ENCODE measurements at places on chromosomes 3 and 15. TPM values are rescaled to one million over a fixed set of nuclear protein-coding genes. Genes with fewer than 3 reads are reported as not detected.

The TNNC1 gene
- 2.2 TPM for total RNA-seq

The GRAMD2A gene
- 8.0 TPM for total RNA-seq

The EDEM1 gene
- total RNA-seq, result 23.7 TPM

The CYP1A2 gene
- not detected for total RNA-seq

The INSYN1 gene
- total RNA-seq, result 2.0 TPM

The CHRNA5 gene
- total RNA-seq, result 25.2 TPM

The RAP2B gene
- total RNA-seq, result 24.2 TPM

DNA sequence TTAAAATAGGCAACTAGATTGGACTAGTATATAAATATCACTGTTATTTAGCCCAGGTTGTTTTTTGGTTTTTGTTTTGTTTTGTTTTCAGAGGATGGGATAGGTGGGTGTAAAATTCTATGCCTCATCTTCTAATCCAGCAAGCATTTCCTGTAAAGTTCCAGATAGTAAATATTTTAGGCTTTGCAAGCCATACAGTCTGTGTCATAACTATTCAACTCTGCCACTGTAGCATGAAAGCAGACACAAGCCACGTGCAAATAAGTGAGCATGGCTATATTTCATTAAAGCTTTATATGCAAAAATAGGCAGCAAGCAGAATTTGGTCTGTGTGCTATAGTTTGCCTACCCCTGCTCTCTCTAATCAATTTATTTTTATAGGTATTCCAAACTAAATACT, 657.3 kb upstream of the TGFBR2 start:
- no peaks in the 10 kb centered on the region for H3K4me1 ChIP-seq
- no peak overlapping the region for H3K4me3 ChIP-seq

- H3K27me3 ChIP-seq, result peaks cover 29% of the 10 kb centered on the region
- no peaks in the 10 kb centered on the region for H3K36me3 ChIP-seq
- no peak overlapping the region for H3K27ac ChIP-seq
- H3K4me1 ChIP-seq, result peaks cover 8% of the 10 kb centered on the region
Measured at GRCh38 chr3:10665592-10665991, 150.4 kb upstream of the SLC6A11 start.

DNA sequence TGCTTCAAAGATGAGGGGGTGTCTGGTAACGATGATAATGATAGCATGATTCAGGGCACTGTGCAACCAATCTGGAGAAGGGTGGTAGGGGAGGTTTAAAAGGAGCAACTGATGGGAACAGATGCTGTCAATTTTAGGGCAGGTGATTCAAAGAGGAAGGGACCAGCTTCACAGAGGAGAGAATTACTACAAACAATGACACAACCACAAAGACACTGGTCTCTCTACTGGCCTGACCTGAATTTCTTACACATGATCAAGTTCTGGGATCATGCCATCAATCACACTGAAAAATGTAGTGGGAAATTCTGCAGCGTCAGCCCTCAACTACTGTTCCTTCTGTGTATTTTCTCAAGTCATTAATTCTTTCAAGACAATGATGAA, 2.6 kb upstream of the CDV3 start:
- DNase-seq, result no peak
- no peaks in the 10 kb centered on the region for H3K27me3 ChIP-seq
- H3K4me1 ChIP-seq, result peaks cover 63% of the 10 kb centered on the region

- H3K27me3 ChIP-seq, result no peaks in the 10 kb centered on the region
- H3K36me3 ChIP-seq, result no peaks in the 10 kb centered on the region
- H3K4me3 ChIP-seq, result no peak overlapping the region
- no peak overlapping the region for H3K27ac ChIP-seq
- no peaks in the 10 kb centered on the region for H3K4me1 ChIP-seq
- DNase-seq, result no peak
Measured at GRCh38 chr3:2516762-2517441, 418.2 kb downstream of the CNTN4 start.

GRCh38 chr15:57305009-57305408, 71.3 kb upstream of the CGNL1 start:
- H3K27ac ChIP-seq, result no peak overlapping the region
- H3K4me1 ChIP-seq, result no peaks in the 10 kb centered on the region
- H3K36me3 ChIP-seq, result no peaks in the 10 kb centered on the region
- no peak overlapping the region for H3K4me3 ChIP-seq
- no peak for DNase-seq
- no peaks in the 10 kb centered on the region for H3K27me3 ChIP-seq

DNA sequence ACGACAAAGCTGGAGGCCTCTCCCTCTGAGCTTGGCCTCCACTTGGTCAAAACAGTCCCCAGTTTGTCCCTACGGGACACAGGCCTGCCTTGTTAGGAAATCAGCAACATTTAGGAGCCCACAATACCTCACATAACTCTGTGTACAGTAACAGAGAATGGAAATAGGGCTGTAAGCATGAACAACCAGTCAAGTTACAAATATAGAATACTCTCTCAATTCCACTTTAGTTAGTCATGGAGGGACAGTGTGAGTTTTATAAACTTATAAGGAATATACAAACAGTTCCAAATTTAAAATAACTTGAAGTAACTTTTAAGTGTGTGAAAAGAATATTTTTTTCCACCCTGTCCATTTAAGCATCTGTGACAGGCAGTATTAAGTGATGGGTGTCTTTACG, 129.4 kb downstream of the PGPEP1L start:
- peaks cover 18% of the 10 kb centered on the region for H3K4me1 ChIP-seq
- H3K4me3 ChIP-seq, result no peak overlapping the region
- DNase-seq, result no peak
- no peaks in the 10 kb centered on the region for H3K36me3 ChIP-seq

DNA sequence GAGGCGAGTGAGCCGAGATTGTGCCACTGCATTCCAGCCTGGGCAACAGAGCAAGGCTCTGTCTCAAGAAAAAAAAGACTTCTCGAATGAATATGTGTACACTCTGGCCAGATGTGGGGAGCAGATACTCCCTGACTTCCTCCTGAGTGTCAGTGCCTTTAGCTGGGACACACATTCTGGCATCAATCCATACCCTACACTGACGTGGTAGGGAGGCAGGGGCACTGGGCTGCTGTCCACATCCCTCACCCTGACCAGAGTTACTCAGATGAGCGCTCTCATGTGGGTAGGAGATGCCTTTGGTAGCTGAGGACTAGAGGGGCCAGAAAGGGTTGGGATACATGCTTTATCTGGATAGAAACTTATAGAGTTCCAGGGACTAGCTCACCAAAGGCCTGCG, 15.6 kb downstream of the LIMD1 start:
- H3K27ac ChIP-seq, result no peak overlapping the region
- H3K4me3 ChIP-seq, result no peak overlapping the region
- peaks cover 4% of the 10 kb centered on the region for H3K4me1 ChIP-seq
- H3K27me3 ChIP-seq, result no peaks in the 10 kb centered on the region
- 0 out of 2 replicates have a peak, but pooled peaks cover 4% of the 10 kb centered on the region for H3K36me3 ChIP-seq
- DNase-seq, result no peak

DNA sequence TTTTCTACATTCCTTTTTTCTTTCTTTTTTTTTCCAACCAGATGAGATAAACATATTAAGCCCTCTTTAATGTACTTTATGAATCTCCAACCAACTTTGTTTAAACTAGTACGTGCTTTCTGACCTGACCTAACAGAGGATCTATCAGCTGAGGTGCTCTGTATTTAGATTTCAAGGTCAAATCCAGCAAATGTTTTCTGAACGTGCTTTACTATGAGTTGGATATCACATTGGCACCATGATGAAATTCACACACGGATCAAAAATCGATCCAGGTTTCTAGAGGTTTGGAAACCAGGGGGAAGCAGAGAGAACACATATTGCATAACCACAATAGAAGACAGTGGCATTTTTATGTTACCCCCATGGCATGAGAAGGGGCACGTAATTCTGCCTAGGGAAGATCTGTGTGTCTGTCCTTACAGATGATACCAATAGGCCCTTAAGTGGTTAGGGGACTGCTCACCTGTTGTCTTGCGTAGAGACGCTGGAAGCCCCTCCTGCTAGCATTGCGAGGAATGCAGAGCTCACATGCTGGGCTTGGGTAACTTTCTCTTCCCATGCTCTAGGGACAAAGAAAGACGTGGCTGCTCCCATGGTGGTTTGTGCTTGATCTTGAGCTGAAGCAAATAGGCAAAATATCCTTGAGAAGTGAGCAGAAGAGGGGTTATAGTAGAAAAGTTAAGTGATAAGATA, 59.3 kb upstream of the ABHD10 start:
- H3K4me3 ChIP-seq, result no peak overlapping the region
- no peak for DNase-seq
- H3K27ac ChIP-seq, result peak overlapping the region; percentile 96
- H3K36me3 ChIP-seq, result peaks cover 44% of the 10 kb centered on the region
- no peaks in the 10 kb centered on the region for H3K27me3 ChIP-seq

DNA sequence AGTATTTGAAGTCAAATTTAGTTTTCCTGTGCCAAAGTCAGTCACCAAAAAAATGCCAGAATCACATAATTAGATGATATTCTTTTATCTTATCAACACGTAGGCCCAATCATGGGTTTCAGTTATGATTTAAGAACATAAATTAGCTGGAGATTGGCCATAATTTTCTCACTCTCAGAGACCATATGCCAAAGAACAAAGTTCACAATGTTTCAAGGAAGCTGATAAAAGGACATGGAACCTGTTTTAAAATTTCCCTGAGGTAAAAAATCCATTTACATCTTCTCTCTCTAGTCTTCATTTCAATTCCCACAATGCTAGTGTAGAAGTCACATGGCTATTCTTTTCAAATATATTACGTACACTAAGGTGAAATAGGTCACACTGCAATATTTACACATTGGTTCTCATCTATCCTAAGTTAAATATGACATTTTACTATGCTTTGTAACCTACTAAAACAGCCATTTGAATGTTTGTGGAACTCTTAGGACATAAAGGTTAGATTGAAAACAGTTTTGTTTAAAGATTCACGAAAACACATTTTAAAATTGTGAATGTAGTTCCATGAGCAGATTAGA, 42.7 kb upstream of the DCUN1D1 start:
- no peak overlapping the region for H3K4me3 ChIP-seq
- H3K4me1 ChIP-seq, result no peaks in the 10 kb centered on the region
- no peak overlapping the region for H3K27ac ChIP-seq
- DNase-seq, result no peak

DNA sequence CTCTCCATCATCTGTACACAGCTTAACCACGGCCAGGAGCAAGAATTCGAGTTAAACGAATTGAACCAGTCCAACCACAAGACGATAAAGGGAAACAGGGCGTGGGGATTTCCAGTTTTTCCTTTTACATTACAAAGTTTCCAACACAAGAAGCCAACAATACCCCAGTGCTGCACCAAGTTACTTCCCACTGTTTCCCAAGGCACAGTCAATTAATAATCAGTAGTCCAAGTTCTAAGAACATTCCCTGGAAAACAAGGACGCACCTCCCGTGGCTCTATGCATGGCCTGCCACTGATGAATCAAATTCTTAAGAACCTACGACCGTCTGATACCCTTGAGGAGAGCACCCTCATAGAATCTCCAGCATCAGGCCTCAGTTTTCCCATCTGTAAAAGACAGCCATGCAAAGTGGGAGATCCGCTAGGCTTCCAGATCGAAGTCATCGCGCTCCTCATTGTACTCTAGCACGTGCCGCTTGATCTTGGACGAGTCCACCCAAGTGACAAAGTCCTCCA, 774 bp downstream of the IMP3 start:
- DNase-seq, result no peak
- peak overlapping the region; percentile 97 for H3K27ac ChIP-seq
- H3K27me3 ChIP-seq, result no peaks in the 10 kb centered on the region
- no peaks in the 10 kb centered on the region for H3K36me3 ChIP-seq

GRCh38 chr3:58299839-58300516, 6.1 kb upstream of the RPP14 start:
- H3K27me3 ChIP-seq, result no peaks in the 10 kb centered on the region
- DNase-seq, result no peak

DNA sequence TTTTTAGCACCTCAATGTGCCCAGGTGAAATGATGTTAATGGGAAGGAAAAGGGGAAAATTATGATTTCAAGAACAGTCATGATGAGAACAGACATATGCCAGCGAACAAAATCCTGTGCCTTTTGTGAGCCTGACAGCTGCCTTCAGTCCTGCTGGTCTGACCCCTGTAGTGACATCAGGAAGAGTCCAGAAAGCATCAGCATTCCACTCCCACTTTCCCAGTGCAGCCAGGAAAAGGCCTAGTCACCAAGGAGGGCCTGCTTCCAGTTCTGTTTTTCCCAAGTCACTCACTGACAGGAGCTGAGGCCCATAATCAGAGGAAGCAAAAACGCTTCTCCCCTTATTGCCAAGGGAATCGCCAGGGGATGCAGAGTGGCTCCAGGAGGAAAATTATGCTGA, 218.4 kb downstream of the ABHD5 start:
- no peaks in the 10 kb centered on the region for H3K36me3 ChIP-seq
- no peaks in the 10 kb centered on the region for H3K4me1 ChIP-seq
- H3K27me3 ChIP-seq, result peaks cover 4% of the 10 kb centered on the region

DNA sequence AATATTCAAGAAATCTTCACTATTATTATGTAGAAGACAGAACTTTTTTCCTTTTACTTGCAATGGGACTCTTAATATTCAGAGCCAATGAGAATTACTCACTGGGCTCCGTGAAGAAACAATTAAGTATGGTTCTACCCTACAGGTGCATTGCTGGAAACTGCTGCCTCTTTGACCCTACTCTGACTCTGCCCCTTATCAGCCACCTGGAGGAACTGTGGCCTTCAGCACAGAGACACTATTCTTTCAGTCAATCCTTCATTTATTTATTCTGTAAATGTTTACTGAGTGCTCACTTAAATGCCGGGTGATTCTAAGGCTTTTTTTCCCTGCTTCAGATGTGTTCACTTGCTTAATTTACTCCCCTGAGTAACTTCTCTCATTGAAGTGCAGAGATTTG, 163.2 kb downstream of the SYNPR start:
- H3K4me1 ChIP-seq, result no peaks in the 10 kb centered on the region
- peaks cover 6% of the 10 kb centered on the region for H3K27me3 ChIP-seq
- no peak overlapping the region for H3K27ac ChIP-seq
- no peak overlapping the region for H3K4me3 ChIP-seq
- H3K36me3 ChIP-seq, result no peaks in the 10 kb centered on the region

DNA sequence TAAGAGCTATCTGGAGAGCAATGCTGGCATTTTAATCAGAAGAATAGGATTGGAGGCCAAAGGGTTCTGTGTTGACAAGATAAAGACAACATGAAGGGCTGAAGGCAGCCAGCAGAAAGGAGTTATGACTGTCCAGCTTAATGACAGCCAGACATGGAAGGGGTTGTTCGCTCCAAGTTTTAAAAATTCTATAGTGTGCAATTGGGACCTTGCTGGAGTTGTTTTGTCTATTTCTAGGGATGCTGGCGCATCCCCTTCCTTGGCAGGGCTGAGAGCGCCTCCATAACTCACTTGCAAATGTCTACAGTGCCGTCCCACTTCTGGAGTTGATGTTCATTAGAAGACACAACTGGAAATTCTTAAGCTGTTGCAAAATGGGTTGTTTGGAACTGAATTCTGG, 200.7 kb downstream of the TLE3 start:
- H3K4me1 ChIP-seq, result no peaks in the 10 kb centered on the region
- no peak for DNase-seq
- H3K36me3 ChIP-seq, result no peaks in the 10 kb centered on the region

- no peak overlapping the region for H3K4me3 ChIP-seq
- no peaks in the 10 kb centered on the region for H3K27me3 ChIP-seq
- H3K36me3 ChIP-seq, result peaks cover 57% of the 10 kb centered on the region
- H3K4me1 ChIP-seq, result no peaks in the 10 kb centered on the region
- no peak overlapping the region for H3K27ac ChIP-seq
Measured at GRCh38 chr15:40388941-40389823, 6.7 kb downstream of the KNSTRN start.

Measured in HCT116 (cell line).